GM03348 (cell line): ENCODE measurements at places on chromosomes 5 and 9.

GRCh38 chr9:137030538-137031527 lies 1.1 kb downstream of the FUT7 start:
- no peak for DNase-seq

- DNase-seq = peak; percentile 7
Observed at GRCh38 chr5:40410231-40410861, 269.4 kb upstream of the PTGER4 start.

GRCh38 chr5:73301208-73301901 lies 128.4 kb downstream of the TMEM174 start:
- no peak for DNase-seq

- no peak for DNase-seq
Observed at GRCh38 chr5:139299486-139299885, 5.9 kb downstream of the MATR3 start.

GRCh38 chr9:129554649-129555048 lies 66.3 kb downstream of the C9orf50 start:
- DNase-seq = no peak

DNA sequence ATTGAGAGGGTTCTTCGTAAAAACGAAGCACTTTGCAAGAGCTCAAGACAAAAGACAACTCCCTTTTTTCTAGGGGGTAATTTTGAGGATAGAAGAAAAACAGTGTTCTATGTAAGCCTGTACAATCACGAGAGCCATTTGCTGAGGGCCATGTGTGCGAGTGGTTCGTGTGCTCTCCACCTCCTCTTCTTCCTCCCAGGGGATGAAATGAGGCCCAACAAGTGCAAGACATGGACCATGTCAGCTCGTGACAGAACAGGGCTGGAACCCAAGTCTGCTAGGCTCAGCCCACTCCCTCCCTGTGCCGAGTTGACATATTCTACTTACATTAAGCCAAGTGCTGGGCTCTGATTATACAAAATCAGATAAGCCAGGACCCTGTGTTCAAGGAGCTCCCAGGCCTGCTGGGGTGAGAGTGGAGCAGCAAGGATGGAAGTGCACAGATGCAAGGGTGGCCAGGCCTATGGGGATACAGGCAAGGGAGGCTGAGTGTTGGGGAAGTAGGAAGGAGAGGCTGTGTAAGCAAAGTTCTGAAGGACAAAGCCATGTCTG lies 97.9 kb upstream of the MSX2 start:
- DNase-seq = no peak

GRCh38 chr9:120308495-120308894 lies 271.5 kb downstream of the CDK5RAP2 start:
- DNase-seq = no peak

GRCh38 chr5:1419476-1420210 lies 25.6 kb downstream of the SLC6A3 start:
- no peak for DNase-seq

DNA sequence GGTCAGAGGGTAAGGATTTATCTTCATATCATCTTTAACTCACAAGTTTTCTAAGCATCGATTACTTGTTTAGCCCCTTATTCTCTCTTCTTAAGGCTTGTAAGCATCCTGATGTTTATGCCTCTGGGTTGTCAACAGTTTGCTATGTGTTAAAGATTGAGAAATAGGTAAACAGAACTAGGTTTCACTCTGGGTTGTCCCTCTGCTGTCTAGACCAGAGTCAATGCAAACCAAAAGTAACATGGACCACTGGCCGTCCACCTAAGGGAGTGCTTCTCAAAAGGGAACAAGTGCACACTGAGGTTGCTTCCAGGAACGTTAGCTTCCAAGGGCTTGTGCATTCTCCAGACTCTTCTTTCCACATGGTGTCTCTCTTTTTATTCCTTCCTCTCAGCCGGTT lies 39.9 kb upstream of the HAPLN1 start:
- DNase-seq = no peak

GRCh38 chr9:137058521-137059234 lies 4.8 kb upstream of the ENTPD2 start:
- DNase-seq = no peak

GRCh38 chr5:72305194-72306142 lies 14.6 kb downstream of the MRPS27 start:
- DNase-seq = no peak

- no peak for DNase-seq
Observed at GRCh38 chr9:87372356-87372851, 125.3 kb upstream of the DAPK1 start.

DNA sequence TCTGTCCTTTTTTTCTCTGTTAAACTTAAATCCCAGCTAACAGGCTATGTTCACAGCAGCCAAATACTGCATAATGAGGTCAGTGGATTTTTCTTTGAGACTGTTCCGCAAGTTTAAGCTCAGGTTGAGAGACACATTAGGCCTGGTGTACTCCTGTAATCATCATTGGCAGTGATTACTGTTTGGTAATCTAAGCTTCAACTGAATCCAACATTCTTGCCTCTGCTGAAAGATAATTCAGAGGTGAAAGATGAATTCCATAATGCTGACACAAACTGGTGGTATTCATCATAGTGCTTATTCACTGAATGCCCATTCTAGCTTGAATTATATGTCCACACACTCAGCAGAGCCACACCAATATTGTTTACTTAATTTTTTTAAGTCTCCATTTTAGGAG lies 108.5 kb downstream of the NFIB start:
- peak; percentile 77 for DNase-seq

DNA sequence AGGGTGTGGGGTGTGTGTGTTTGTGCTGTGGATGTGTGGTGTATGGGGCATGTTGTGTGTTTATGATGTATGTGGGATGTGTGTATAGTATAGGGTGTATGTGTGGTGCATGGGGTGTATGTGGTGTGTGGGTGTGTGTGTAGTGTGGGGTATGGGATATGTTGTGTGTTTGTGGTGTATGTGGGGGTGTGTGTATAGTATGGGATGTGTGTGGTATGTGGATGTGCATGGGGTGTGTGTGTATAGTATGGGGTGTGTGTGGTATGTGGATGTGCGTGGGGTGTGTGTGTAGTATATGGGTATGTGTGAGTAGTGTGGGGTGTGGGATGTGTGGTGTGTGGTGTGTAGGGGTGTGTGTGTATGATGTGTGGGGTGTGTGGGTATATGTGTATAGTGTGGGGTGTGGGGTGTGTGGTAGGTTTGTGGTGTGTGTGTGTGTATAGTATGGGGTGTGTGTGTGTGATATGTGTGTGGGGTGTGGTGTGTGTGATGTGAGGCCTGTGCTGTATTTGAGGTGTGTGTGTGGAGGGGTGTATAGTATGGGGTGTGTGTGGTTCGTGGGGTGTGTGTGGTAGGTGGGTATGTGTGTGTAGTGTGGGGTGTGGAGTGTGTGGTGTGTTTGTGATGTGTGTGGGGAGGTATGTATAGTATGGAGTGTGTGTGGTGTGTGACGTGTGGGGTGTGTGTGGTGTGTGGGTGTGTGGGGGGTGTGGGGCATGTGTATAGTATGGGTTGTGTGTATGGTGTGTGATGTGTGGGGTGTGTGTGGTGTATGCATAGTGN lies 10.5 kb downstream of the ECSCR start:
- no peak for DNase-seq

- DNase-seq = no peak
Observed at GRCh38 chr5:127011961-127012644, 18.3 kb downstream of the MARCHF3 start.

DNA sequence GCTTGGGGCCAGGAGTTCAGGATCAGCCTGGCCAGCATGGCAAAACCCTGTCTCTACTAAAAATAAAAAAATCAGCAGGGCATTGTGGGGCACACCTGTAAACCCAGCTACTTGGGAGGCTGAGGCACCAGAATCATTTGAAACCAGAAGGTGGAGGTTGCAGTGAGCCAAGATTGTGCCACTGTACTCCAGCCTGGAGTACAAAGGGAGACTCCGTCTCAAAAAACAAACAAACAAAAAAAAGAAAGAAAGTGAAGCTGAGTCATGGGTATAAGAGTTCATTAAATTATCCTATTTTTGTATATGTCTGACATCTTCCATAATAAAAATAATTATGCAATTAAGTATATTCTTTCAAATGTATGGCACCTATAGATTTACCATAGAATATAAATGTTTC lies 37.2 kb downstream of the CHD1 start:
- DNase-seq = no peak

GRCh38 chr5:133362438-133362837 lies 249.9 kb downstream of the FSTL4 start:
- no peak for DNase-seq

DNA sequence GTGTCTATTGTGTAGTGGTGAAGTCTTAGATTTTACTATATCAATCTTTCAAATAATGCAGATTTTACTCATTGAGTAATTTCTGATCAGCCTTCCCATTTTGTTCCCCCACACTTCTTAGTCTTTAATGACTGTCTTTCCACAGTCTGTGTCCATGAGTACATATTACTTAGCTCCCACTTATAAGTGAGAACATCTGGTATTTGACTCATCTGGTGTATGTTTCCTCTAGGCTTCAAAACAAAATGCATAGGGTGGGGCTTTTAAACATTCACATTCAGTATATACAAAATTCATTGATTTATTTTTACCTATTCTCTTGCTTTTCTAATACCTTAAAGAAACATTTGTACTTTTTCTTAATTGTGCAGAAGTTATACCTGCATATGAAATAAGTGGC lies 513.0 kb downstream of the MTRR start:
- no peak for DNase-seq

- no peak for DNase-seq
Observed at GRCh38 chr5:106288979-106289378, 1381.8 kb downstream of the EFNA5 start.

DNA sequence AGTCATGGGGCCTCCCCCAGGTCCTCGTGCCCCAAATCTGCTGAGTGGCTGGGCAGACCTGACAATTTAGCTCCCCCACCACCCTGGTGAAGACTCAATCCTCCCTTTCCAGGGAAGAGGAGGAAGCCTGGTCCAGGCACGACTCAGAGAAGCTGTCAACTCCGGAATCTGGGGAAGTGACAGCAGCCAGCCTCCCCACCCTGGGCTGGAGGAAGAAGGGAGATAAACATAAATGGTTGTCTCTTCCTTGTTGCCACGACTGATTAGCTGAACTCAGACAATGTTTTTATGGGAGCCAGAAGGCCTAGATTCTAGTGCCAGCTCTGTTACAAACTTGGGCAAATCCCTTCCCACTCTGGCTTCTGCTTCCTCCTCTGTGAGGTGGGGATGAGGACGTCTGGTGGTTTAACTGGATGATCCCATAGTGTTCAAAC lies 15.4 kb downstream of the CCDC69 start:
- DNase-seq = no peak

GRCh38 chr9:101148344-101148743 lies 119.8 kb downstream of the PLPPR1 start:
- no peak for DNase-seq

DNA sequence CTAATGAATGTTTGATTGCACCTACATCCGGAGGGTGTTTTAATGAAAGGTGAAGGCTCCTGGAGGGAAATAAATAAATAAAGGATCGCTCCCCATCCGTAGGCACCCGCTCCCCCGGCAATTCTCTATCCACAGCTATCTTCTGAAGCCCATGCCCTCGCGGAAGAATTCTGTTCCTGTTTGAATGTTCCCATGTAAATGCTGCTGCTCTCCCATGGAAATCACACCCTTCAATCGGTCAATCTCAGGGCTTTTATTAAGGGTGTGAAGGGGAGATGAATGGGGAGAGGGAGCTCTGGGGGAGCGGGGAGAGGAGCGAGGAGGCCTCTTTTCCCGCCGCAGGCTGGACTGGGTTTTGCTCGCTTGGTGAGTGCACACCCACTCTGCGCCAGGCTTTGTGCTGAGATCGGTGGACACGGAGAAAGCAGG lies 21.1 kb upstream of the ARAP3 start:
- no peak for DNase-seq

- peak; percentile 46 for DNase-seq
Observed at GRCh38 chr9:94919376-94920098, 193.0 kb downstream of the AOPEP start.

- DNase-seq = no peak
Observed at GRCh38 chr9:131703697-131704096, 36.2 kb downstream of the RAPGEF1 start.

GRCh38 chr5:174464504-174465165 lies 259.7 kb upstream of the MSX2 start:
- DNase-seq = no peak

DNA sequence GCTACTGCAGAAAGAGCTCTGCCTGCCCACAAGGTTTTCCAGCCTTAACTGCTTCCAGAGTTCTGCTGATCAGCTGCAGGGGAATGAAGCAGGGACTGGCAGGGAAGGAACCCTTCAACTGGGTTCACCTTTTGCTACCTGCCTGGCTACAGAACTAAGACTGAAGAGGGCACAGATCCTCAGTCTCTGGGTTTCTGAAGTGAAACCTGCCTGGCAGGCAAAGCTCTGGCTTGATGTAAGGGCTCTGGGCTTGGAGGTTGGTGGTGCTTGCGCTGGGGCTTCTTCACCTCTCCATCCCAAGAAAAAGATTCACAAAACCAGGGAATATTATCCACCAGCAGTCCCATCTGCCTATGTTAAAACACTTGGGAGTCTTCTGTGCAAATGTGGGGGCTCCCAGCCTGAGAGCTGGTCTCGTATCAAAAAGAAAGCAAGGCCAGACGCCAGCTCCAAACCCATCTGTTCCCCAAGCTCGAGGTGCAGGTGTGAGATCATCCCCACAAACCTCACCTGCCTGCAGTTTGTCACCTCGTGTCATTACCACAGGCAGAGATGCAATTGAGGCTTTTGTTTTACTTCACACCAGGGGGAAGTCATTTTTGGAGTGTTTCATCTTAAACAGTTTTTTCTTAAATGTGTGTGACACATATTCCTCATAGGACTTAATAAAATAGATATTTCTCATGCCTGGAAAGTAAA lies 58.3 kb downstream of the BNC2 start:
- DNase-seq = no peak

GRCh38 chr9:7300484-7300883 lies 499.1 kb downstream of the DMAC1 start:
- no peak for DNase-seq

GRCh38 chr5:39116344-39117170 lies 42.4 kb upstream of the RICTOR start:
- DNase-seq = no peak

GRCh38 chr9:131010482-131011273 lies 1.7 kb downstream of the LAMC3 start:
- no peak for DNase-seq

GRCh38 chr9:125515281-125515680 lies 191.7 kb downstream of the MAPKAP1 start:
- no peak for DNase-seq

- DNase-seq = no peak
Observed at GRCh38 chr9:14909601-14909960, 647 bp downstream of the FREM1 start.

DNA sequence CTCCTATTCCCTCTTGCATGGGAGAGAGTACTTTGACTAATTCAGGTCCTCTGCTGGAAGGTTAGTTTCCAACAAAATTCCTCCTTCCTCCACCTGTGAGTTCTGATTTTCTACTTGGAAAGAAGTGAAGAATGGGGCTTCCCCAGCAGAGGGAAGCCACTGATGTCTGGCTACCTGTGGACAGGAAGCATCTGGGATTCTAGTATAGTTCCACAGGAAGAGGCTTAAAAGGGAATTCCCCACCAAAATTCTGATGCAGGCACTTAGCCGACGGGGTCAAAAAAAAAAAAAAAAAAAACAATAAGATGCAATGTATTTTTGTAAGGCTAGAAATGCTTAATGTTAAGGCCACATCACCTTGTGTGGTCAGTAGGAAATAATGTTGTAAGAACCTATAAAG lies 33.4 kb downstream of the PCDHGC5 start:
- DNase-seq = no peak
